Activated T-cell treated with anti-CD3 and anti-CD28 coated beads, Interleukin-2, amount 50 U/mL, for 72 hours (primary cell): ENCODE measurements at places on chromosomes 3 and 15. TPM values are rescaled to one million over a fixed set of nuclear protein-coding genes. Genes with fewer than 3 reads are reported as not detected.

CCDC33 gene
- not detected for total RNA-seq

FBLN2 gene
- 1.1 TPM for total RNA-seq

PODXL2 gene
- total RNA-seq = 1.4 TPM

GOLGA6L22 gene
- total RNA-seq = not detected

CCDC191 gene
- 5.4 TPM for total RNA-seq

STRC gene
- 3.3 TPM for total RNA-seq

SLC22A13 gene
- total RNA-seq = 1.0 TPM

DNA sequence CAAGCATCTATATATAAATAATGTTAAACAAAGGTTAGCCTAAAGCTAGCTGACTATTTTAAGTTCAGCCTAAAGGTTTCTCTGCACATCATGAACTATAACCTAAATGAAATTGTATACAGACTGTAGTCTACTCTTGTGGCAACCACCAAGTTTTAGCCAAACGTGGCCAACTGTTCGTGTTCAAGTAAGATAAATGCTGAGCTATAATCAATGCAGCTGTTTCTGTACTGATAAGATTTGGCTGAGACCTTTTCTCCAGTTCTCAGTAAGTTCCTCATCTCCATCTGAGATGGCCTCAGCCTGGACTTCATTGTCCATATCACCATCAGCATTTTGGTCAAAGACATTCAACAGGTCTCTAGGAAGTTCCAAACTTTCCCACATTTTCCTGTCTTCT, 43.7 kb upstream of the IGSF10 start:
- DNase-seq = no peak

DNA sequence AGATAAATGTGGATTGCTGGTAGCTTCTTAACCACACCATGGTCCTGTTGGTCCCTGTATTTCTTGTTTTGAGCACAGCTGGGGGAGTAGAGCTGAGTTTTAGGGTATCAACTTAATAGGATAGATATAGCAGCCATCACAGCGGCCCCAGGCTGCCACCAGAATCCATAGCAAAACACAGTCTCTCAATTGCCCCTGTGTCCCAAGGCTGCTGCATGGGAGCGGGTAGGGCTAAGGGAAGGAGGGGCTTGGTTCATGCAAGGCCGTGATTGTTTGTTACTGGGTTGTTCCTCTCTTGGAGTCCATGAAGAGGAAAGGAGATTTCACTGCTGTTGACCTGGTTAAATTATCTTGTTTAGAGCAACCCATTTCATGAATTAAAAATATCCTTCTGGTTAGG, 22.1 kb downstream of the ARNT2 start:
- no peak for DNase-seq

GRCh38 chr3:52223449-52224408, 1.7 kb downstream of the TLR9 start:
- DNase-seq = no peak

DNA sequence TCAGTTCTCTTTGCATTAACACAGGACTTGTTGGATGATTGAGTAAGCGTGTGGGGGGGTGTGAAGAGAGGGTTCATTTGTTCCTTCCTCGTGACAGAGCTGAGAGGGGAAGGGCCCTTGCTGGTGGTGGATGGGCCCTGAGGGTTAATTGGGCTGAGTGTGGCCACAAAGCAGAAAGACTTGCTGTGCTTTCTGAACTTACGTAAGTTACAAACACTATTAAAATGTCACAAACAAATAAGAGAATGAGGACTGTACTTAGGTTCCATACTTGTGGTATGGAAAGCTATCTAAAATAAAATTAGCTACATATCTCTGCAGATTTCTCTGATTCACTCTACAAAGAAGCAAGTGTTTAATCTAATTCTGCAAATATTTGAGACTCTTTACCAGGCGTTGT, 231.3 kb downstream of the LPP start:
- no peak for DNase-seq

- DNase-seq = no peak
These were observed 20.4 kb downstream of the RARRES1 start for GRCh38 chr3:158711886-158712285.

GRCh38 chr15:53115563-53115962, 325.4 kb upstream of the ONECUT1 start:
- DNase-seq = no peak

DNA sequence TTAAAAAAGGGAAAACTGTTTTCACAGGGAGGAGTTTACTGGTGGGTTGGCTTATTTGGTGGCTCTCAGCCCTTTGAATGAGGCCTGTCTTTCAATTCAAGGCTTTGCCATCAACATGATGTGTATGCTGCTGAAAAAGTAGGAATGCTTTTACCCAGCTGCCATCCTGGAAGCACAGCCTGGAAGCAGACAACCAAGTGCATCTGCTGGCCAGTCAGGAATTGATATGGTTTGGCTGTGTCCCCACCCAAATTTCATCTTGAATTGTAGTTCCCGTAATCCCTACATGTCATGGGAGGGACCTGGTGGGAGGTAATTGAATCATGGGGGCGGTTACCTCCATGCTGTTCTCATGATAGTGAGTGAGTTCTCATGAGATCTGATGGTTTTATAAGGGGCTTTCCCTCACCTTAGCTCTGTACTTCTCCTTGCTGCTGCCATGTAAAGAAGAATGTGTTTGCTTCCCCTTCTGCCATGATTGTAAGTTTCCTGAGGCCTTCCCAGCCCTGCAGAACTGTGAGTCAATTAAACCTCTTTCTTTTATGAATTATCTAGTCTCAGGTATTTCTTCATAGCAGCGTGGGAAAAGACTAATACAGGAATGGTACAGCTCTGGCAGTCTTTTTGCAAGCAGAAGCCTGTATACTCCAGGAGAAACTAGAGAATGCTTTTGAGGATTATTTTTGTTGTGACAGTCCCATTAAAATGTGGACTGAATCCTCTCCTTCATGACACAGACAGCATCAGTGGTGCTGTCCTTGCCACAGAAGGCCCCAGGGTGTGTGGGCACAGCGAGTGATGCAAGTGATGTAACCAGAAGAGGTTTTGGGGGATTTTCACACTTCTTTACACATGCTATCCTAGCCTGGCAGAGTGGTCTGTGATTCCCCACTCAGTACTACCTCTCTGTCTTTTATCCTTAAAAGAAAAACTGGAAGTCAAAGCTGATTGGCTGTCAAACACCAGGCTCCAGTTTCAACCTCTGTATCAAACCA, 20.0 kb downstream of the PLCL2 start:
- peak; percentile 52 for DNase-seq

DNA sequence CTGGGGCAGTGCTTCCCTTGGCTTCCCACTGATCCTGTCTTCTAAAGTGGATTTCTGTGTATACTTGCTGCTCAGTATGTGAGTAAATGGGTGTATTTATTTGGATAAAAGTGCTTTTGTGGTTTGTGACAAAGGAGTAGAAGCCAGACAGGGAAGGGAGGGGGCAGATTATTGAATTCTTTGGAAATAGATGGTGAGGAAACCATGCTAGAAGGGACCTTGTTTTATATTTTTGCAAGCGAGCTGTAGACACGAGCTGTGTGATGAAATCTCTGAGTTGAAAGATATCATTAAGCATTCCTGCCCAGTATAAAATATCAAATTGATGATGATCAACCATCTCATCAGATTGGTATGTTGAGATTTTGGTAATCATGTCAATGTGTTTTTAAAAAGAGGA, 68.9 kb downstream of the DUT start:
- DNase-seq = no peak

GRCh38 chr3:44000586-44000985, 241.1 kb upstream of the TOPAZ1 start:
- no peak for DNase-seq

GRCh38 chr15:57890351-57890750, 175.2 kb downstream of the ALDH1A2 start:
- DNase-seq = no peak

DNA sequence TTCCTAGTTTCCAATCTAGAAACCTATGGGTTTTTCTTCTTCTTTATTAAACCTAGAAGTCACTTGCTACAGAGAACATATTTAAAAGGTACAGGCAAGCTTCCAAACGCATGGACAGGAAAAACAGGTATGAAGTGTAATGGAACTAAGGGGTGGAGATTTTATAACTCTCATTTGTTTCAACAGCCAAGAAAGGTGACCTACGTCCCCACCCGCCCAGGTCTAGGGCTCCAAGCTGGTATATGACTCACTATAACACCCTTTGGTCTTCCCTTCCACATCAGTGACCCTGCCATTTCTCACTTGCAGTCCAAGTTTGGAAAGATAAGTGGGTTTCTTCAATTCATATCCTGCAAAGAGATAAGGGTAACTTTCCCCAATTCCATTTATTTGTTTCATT, 6.0 kb upstream of the LIPH start:
- no peak for DNase-seq
